Naive thymus-derived CD8-positive, alpha-beta T cell (primary cell): ENCODE measurements at places on chromosomes 5 and 9. TPM values are rescaled to one million over a fixed set of nuclear protein-coding genes. Genes with fewer than 3 reads are reported as not detected.
A peak's percentile ranks its signal among the peaks of the same experiment; 100 is the strongest.

GRCh38 chr9:128640603-128641002 lies 16.0 kb downstream of the DYNC2I2 start:
- DNase-seq, result no peak

Gene NREP
- 19.3 TPM for polyA plus RNA-seq

Gene TPD52L3
- polyA plus RNA-seq, result not detected

DNA sequence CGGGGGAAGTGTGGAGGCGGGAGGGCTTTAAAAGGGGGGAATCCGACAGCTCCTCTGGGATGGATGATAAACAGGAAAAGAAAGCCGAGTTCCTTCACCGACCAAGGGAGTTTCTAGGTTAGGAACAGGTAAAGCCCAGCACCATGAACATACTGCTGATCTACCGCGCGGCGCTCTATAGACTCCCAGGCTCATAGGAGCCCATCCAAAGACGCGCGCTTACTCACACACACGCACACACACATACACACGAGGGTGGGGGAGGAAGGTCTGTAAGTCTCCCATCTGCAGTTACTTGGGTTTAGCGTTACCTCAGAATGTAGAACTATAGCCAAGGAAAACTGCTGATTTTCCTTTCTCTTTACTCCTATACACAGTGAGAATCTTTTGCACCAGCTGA lies 2.6 kb upstream of the GABRB2 start:
- no peak for DNase-seq

Gene SPATA31A3
- polyA plus RNA-seq, result not detected

GRCh38 chr9:21519855-21520434 lies 37.8 kb upstream of the IFNE start:
- DNase-seq, result no peak

Gene DMRT3
- polyA plus RNA-seq, result not detected

Gene DCAF10
- polyA plus RNA-seq, result 28.5 TPM

DNA sequence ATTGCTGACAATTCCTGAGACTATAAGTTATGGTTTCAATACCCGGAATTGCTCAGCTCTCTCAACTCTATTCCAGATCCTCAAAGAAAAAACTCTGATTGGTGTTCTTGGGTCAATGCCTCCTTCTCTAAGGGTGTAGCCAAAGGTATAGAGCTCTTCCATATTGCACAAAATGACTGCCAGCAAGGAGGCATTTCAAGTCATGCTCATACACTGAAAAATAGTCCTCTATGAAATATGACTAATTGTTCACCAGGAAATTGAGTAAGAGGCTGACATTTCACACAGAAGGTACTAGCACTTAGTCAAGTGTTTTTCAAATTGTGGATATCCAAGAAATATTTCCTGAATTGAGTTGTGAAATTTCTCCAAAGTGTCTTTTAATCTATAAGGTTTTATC lies 111.1 kb upstream of the KLF9 start:
- no peak for DNase-seq

DNA sequence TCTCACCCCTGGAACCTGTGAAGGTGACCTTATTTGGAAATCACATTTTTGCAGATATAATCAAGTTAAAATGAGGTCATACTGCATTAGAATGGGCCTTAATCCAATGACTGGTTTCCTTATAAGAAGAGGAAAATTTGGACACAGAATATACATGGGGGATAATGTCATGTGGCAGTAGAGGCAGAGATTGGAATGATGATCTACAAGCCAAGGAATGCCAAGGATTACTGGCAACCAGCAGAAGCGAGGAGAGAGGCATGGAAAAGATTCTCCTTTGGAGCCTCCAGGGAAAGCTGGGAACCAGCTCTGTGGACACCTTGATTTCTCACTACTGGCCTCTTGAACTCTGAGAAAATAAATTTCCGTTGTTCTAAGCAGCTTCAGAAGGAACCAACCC lies 20.2 kb upstream of the CEP78 start:
- DNase-seq, result no peak

DNA sequence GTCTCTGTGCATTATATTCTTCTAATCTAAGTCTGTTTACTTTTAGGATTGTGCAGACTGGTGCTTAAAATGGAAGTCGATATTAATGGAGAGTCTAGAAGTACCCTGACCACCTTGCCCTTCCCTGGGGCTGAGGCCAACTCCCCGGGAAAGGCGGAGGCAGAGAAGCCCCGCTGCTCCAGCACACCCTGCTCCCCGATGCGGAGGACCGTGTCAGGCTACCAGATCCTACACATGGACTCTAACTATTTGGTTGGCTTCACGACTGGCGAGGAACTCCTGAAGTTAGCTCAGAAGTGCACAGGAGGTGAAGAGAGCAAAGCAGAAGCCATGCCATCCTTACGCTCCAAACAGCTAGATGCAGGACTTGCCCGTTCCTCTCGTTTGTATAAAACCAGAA lies 17.3 kb downstream of the MACIR start:
- no peak for DNase-seq

GRCh38 chr9:13220837-13221236 lies 58.7 kb downstream of the MPDZ start:
- DNase-seq, result no peak

- DNase-seq, result no peak
Measured at GRCh38 chr5:9344751-9345240, 201.1 kb downstream of the SEMA5A start.

DNA sequence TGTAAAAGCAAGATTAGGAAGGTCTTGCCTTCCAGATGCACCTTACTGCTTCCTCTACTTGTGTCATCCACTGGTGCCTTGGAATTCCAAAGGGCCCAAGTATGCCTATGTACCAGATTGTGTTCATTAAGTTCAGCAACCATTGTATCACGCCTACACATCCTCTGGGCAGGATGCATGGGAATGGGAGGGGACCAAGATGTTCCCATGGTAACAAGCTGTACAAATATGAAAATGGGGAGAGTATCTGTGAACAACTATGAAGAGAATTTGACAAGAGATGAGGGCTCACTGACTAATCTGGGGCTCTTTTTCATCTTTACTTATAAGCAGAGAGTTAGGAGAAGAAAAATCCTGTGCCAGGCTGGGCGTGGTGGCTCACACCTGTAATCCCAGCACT lies 137.8 kb upstream of the MAP1B start:
- DNase-seq, result no peak

- no peak for DNase-seq
Measured at GRCh38 chr5:61348447-61348846, 16.4 kb downstream of the ZSWIM6 start.

GRCh38 chr9:117815315-117815714 lies 111.1 kb downstream of the TLR4 start:
- DNase-seq, result peak; percentile 20

GRCh38 chr9:33225319-33226147 lies 14.4 kb upstream of the SPINK4 start:
- peak; percentile 53 for DNase-seq

DNA sequence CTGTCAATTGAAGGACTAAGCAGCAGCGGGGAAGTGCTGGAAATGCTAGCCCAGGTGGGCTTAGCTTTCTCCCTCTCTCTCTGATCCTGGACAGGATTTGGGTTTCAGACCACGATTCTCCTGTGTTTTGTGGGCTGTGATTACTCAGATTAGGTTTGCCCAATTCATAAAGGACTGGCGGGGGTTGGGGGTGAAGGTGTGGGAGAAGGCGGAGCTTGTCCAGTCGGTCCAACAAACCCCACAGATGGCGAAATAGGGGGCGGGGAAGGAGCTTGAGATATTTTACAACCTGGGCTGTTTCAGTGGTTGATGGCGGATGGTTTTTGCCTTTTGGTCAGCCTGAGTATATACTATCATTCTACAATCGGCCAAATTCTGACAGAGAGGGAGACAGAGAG lies 35.2 kb downstream of the PCDHAC2 start:
- no peak for DNase-seq

DNA sequence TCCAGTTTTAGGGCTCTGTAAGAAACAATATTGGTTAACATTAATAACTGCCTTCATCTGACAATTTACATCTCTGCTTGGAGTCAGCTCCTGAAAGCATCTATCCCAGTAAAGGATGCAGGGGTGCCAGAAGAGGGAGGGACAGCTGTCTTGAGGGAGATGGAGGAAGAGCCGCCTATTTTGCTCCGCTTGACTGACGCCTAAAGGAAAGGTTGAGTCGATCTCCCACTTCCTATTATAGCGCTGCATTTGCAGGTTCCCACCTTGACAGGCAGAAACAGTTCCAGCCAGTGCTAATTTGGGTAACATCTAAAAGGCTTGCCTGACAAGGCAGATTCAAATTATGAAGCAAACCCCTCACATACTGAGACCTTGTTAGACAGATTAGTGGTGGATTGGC lies 374.6 kb downstream of the SPATA31D1 start:
- DNase-seq, result no peak

GRCh38 chr5:124747791-124748686 lies 1.6 kb upstream of the ZNF608 start:
- peak; percentile 16 for DNase-seq

- DNase-seq, result no peak
Measured at GRCh38 chr5:1510151-1510561, 13.6 kb downstream of the LPCAT1 start.

DNA sequence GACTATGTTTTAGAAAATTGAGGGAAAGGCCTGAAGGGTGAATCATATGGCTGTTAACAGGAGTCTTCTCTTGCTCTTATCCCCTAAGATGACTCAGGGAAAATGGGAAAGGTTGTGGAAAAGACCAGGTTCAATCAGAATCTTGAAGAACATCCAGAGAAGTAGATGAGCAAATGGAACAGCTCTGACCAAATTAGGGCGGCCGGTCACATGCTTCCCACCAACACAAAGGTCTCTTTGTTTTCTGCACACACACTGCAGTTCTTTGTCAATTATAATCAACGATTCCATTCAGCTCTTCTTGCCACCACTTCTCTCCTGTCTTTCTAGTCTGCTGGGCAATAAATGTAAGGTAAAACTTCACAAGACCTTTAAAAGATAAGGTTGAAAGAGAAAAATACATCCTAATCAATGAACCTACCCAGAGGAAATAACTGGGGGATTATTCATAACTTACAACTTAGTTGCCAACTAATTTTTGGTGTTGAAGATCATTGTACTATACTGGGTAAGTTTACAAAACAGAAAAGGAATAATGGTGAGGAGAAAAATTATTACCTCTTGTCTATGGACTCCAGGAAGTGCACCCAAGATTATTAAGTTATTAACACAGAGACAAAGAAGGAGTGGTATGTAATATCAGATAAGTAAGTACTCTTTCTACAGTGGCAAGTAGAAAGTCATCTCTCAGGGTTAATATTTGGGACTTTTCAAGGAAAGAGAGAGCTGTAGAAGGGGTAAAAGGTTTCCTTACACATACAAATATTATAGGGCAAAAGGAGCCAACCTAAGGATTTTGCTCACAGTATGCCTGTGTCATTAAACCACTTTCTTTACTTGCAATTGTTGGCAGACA lies 441.9 kb upstream of the PIK3R1 start:
- DNase-seq, result no peak

Gene TPPP
- polyA plus RNA-seq, result 0.49 TPM

- no peak for DNase-seq
Measured at GRCh38 chr5:113478691-113479090, 9.6 kb downstream of the MCC start.

DNA sequence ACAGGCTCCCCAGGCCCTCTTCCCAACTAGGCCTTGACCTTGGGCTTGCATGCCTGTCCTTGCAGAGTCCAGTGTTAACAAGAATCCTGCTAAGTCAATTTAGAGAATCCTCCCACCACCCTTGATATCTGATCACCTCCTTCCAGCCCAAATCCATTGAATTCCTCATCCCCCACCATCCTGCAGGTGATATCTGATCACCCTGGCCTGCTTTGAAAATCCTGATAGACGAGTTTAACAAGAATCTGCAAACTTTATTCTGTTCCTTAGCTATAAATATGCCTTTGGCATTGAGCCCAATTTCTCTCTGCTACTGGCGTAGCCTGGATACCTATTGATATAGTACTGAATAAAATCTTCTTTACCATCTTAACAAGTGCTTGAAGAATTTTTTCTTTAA lies 125.5 kb downstream of the DIRAS2 start:
- no peak for DNase-seq

DNA sequence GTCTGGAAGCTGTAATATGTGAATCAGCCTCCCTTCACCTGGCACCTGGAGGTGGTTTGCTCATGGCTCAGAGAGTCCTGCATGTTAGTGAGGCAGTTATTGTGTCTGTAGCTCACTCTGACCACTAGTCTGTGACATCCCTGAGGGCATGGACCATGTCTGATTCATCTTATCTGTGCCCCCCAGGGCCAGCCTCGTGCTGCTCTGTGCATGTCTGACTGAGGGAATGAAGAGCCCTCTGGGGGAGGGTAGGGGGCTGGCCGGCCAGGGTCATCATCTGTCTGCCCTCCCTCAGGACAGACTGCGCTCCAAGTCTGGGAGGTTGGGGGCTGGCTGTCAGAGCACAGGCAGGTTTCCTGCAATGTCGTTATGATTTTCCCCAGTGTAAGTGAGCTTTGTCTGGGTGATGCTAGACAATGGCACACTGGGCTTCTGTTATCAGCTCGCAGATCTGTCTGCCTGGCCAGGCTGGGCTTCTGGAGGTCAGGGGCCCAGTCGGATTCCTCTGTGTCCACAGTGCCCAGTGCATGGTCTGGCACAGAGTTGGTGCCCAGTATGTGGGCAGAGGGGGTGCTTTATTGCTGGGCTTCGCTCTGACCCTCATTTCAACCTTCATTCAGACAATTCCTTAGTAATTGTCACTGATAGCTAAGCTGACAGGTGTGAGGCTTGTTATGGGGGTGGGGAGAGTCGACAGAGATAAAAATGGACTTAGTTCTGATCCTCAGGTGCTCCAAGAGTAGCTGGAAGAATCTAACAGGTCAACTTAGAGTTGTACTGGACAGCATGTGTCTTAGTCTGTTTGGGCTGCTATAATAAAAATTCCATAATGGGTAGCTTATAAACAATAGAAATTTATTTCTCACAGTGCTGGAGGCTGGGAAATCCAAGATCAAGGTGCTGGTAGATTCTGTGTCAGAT lies 85.7 kb upstream of the SHB start:
- DNase-seq, result no peak

DNA sequence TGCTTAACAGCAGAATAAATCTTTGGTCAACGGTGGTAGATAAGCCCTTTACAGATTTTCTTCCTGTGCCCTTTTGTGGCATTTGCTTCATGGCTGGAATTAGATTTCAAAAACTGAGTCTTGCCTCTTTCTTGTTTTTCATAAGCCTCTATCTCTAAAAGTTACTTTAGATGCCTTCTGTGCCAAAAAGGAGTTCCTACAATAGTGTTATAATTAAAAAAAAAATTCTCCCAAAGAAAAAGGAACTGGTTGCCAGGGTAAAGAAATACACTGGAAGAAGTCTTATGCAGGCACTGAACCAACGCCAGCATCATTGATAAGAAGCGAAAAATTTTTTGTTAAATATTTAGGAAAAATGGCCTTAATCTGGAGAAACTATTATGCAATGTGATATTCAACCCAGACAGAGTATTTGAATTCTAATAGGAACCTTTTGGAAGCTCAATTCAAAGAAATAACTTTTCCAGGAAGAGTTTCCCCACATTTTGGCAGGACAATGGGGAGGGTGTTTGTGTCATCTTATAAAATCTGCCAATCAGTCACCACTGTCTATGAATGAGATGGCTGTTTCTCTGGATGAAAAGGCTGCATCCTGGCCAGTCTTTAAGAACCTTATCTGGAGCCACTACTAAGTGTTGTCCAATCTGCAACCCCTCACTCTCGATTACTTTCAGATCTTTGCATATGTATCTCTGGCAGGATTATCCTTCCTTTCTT lies 608.1 kb downstream of the PDE4D start:
- DNase-seq, result no peak

- DNase-seq, result no peak
Measured at GRCh38 chr5:35887321-35888100, 30.8 kb downstream of the IL7R start.
